Erythroblast (primary cell): ENCODE measurements at places on chromosomes 3 and 15.

- DNase-seq: no peak
These were observed 4.1 kb downstream of the RCN2 start for GRCh38 chr15:76935620-76936019.

DNA sequence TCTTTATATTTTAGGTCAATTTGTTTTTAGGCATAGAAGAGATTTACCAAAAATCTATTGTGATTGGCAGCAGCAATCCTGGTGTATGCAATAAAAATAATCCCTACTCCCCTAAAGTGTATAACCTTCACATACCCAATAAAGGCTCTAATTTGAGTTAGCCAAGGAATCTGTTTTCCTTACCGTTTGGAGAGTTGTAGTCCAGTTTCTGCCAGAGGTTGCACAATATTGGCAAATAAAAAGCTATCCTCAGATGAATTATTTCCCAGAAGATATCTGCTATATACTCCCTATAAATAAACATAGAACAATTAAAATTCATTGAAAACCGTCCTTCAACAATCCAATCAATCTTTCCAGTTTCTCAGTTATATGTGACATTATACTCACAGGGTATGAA lies 31.1 kb downstream of the ACKR4 start:
- no peak for DNase-seq

GRCh38 chr3:16427103-16427965 lies 86.2 kb downstream of the RFTN1 start:
- no peak for DNase-seq

GRCh38 chr3:94217406-94217805 lies 154.5 kb downstream of the NSUN3 start:
- no peak for DNase-seq

DNA sequence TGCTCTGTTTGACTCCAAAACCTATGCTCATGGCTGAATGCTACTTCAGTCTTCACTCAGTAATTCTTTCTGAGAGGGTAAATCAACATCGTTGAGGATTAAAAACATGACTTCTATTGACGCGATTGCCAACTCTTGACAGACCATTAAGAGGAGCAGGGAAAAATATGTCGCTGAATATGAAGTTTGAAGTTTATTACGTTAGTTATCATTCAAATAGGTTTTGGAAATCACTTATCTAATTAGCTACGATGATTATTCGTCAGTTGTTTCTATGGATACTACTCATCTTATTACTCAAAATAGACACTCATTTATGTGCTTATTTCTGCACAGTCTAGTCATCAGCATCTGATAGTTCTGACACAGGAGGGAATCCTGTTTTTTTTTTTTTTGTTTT lies 279.2 kb upstream of the TBL1XR1 start:
- no peak for DNase-seq

- DNase-seq: no peak
These were observed 122.6 kb upstream of the EPHA3 start for GRCh38 chr3:88984832-88985231.

GRCh38 chr3:14144423-14145075 lies 19.7 kb downstream of the TMEM43 start:
- peak; percentile 68 for DNase-seq

DNA sequence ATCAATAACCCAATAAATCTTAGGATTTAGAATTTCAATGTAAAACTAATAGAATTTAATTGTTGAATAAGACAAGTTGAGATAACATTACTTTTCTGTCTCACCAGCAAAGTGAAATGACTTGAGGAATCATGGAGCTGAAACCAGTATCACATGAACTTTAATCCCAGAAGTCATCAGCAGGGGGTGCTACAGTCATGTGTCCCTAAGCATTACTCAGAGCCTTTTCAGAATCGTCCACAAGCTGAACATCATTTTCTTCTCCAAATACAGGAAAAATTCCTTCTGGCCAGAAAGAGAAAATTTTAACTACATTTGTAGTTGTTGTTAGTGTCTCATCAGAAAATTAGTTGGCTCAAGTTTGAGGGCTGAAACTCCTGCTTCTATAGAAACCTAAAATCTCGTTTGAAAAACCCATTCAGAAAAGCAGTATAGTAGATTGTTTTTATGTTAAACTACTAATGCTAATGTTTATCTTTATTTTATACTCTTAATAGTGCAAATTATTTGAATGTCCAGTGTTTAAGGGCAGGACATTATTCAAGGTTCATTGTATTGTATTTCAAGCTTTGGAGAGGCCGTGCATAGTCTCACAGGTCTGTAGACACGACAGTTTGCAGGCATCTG lies 384.1 kb downstream of the PLOD2 start:
- DNase-seq: peak; percentile 55

DNA sequence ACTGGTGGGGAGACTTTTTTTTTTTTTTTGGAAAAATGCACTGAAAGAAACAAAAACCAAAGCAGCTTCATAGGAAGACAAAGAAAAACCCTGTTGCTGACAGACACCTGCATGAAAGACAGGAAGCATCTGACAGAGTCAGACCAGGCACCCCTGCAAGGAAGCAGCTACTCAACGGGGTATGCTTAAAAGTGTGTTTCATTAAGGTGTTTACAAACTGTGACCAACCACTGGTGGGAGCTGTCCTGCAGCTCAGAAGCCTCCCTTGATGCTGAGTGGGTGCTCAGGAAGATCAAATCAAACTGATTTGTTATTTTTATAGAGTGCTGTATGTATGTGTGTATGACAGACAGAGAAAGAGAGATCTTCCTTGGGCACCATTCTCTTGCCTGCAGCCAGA lies 34.7 kb upstream of the AGBL1 start:
- DNase-seq: no peak

GRCh38 chr15:24835301-24835700 lies 119.5 kb upstream of the SNRPN start:
- no peak for DNase-seq

- no peak for DNase-seq
These were observed 70.1 kb upstream of the GLCE start for GRCh38 chr15:69090197-69090948.

- DNase-seq: peak; percentile 65
These were observed 19.1 kb downstream of the TTC21A start for GRCh38 chr3:39126532-39127071.

DNA sequence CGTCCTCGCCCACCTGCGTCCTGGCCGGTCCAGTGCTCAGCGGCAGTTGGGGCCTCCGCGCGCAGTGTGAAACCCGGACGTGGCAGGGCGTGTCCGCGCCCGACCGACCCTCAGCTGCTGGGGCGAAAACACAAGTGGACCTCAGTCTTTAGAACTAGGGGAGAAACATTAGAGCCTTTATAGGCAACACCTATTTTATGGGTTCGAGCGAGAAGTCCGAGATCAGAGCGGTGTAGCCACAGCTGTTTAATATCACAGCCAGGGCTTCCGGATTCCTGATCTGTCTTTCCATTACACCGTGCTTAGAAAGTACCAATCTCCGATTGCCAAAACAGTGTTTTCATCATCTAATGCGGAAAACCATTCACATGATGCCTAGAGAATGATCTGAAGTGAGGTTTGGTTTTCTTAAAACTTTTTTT lies 506 bp downstream of the RAD51 start:
- peak; percentile 82 for DNase-seq

- no peak for DNase-seq
These were observed 44.7 kb upstream of the GOLM2 start for GRCh38 chr15:44243829-44244228.

DNA sequence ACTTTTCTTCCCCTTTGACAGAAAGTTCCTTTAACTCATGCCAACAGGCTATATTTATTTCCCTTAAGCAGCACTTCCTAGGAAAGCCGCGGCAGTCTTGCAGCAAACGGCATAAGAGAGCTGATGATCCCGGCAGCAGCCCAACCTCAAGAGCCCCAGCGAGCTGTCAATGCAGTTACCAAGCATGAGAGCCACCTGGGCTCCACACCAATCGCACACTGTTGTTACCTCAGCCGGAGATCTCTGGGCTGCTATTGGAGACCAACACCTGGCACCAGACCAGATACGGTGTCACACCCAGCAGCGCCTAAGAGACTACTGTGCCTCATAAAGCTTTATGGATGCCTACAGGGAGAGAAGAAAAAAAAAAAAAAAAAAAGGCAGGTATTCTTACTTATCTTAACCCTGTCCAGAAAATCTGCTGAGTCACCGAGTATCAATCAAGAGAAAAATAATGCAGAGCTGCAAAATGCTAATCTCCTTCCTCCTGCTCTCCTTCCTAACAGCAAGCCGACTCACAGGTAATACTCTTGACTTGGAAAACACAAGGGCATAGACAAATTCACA lies 11.7 kb downstream of the ABCC5 start:
- DNase-seq: peak; percentile 84

GRCh38 chr3:56303487-56303886 lies 164.8 kb downstream of the ERC2 start:
- DNase-seq: peak; percentile 41

DNA sequence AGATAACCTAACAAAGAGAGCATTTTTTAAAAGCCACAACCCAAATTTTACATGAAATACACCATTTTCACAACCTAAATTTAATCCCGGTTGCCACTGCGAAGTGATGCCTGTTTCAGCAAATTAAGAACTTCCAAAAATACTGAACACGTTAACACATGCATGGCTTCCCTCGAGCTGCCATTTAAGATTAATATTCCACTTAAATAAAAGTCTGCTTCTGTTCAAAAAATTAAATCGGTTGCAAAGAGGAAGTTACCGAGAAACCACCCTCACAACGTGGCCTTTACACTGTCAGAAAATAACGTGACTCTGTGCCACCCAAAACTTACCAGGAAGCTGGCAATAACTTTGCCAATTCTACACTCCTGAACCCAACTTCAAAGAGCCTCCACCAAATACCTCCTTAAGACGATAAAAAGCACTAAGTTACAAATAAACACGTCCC lies 1.2 kb downstream of the TBL1XR1 start:
- peak; percentile 74 for DNase-seq

DNA sequence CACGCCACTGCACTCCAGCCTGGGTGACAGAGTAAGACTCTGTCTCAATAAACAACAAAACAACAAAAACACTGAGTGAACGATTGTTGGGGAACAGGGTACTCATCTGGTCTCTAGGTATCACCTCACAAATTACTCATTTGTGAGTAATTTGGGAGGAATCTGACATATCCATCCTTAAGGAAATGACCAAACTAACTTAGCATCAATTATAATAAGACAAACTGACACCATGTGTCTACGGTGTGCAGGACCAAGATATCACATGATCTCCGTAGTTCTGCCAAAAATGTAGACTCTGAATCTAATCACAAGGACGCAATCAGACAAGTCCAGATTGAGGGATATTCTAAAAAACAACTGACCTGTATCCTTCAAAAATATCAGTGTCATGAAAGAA lies 12.0 kb upstream of the DAPK2 start:
- DNase-seq: no peak

DNA sequence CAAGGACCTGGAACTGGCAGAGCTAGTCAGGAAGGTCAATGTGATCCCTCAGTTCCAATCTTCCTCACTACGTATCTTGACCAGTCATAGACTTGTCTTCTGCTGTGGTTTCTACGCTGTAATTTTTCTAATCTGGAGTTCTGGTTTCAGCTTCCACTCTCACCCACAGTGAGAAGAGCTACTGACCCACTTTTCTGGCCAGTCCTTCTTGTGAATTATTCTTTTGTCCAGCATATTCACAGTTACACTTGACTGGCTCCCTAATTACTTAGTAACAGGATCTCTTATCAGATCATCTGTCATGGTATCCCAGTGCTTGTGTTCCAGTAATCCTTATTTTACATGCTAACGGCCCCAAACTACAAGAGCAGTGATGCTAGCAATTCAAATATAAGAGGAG lies 72.4 kb upstream of the MME start:
- no peak for DNase-seq

GRCh38 chr3:129837065-129837642 lies 56.4 kb downstream of the TMCC1 start:
- no peak for DNase-seq

DNA sequence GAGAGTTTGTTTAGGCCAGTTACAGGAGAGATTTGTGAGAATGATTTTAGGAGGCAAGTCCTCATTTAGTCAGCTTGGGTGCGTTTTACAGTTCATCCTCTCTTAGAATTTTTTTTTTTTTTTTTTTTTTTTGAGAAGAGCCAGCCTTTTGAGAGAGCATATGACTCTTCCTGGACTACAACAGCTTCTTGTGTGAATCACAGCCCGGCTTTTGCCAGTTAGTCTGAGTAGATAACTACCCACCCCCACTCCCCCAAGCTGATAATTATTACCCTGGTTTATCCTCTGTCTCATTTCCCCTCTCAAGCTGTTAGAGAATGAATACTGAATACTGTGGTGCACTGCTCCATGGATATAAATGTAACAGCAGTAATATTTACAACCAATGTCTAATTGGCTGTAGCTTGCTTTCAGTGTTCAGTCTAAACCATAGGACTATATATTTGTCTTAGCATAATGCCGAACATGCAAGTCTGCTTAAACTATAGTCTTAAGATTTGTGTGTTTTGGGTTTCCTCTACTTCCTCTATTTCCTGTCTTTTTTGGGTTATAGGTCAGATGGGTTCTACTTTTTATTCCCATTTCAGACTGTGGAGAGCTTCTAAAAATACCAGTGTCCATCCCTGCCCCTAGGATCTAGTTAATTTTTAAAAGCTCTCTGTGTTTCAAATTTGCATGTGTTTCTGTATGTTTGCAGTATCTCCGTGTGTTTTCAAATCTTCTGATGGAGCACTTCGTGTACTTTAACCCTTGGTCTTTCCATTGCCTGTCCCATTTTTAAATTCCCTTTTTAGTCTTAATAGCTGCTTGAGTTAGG lies 8.0 kb downstream of the CHD2 start:
- DNase-seq: peak; percentile 73

GRCh38 chr15:101320501-101321052 lies 25.5 kb upstream of the SNRPA1 start:
- peak; percentile 51 for DNase-seq

GRCh38 chr3:55271549-55271948 lies 215.6 kb downstream of the WNT5A start:
- DNase-seq: no peak

- no peak for DNase-seq
These were observed 57.9 kb downstream of the TNIK start for GRCh38 chr3:171402281-171402680.

- no peak for DNase-seq
These were observed 13.3 kb downstream of the NFKBIZ start for GRCh38 chr3:101862416-101863165.
